ENCODE measurements at places on chromosomes 3 and 15.

DNA sequence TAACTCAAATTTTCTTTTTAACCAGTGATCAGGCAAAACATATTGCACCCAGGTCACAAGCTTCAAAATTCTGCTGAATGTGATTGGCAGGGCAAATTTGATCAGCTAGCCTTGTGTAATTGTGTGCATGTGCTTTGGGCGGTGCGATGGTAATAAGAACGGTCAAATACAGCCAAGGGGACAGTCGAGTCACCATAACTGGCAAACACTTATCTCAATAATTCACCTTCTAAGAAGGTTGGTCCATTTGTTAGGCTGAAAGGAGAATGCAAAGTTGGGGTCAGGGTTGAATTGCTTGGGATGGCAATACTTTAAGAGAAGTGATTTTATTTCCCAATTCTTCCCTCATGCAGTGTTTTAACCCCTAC lies 302.4 kb upstream of the PDZRN3 start:
- no peak for DNase-seq

- DNase-seq, result no peak
These were observed 10.1 kb downstream of the CRTC3 start for GRCh38 chr15:90539789-90540188.

- peak; percentile 19 for DNase-seq
These were observed 162.4 kb upstream of the CGNL1 start for GRCh38 chr15:57213862-57214261.

GRCh38 chr3:124157748-124158147 lies 165.8 kb upstream of the ROPN1 start:
- no peak for DNase-seq

DNA sequence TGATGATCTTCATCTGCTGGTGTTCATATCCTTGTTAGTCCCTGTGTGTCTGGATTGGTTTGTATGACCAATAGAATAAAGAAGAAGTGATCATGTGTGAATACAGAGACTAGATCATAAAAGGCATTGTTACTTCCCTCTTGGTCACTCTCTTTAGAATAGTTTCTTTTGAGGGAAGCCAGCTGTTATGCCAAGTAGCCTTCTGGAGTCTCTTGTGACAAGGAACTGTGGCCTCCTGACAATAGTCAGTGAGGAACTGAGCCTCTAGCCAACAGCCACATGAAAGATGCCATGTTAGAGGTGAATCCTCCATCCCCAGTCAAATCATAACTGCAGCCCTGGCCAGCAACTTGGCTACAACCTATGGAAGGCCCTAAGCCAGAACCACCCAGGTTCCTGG lies 63.0 kb upstream of the SMAD3 start:
- no peak for DNase-seq

DNA sequence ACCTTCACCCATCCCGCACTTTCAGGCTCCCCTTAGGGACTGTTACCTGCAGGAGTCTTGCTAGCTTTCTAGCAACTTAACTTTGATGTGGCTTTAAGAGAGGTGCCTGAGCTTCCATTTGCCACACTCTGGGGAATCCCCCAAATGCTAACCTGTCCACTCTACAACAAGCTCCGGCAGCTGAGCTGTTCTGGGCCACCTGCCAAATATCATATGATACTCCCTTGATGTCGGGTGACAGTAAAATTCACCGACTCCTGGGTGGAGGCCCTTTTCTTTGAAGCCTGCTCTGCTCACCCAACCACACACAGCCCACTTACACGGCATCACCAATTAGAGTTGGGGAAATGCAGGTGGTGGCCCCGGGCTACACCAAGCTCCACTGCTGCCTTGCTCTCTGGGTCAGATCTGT lies 38.0 kb upstream of the XCR1 start:
- DNase-seq, result no peak

GRCh38 chr15:93973287-93973686 lies 258.1 kb upstream of the MCTP2 start:
- DNase-seq, result no peak

- no peak for DNase-seq
These were observed 476.6 kb upstream of the ROBO1 start for GRCh38 chr3:80244390-80244789.

DNA sequence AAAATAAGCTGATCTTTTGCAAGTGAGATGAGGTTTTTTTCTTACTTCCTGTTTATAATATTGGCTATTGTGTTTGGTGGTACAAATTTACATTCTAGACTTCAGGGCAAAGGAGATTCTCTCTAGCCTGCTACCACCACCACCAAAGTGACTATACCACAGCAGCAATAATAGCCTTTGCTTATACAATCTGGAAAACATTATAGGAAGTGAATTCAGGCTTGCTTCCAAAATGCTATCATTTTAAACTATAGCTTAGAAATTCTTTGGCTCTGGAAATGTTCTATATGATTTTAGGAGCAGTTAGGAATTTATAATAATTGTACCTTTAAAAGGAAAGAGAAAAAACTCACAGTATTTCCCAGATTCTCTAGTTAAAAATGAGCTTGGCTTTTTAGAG lies 94.4 kb downstream of the TFG start:
- no peak for DNase-seq

DNA sequence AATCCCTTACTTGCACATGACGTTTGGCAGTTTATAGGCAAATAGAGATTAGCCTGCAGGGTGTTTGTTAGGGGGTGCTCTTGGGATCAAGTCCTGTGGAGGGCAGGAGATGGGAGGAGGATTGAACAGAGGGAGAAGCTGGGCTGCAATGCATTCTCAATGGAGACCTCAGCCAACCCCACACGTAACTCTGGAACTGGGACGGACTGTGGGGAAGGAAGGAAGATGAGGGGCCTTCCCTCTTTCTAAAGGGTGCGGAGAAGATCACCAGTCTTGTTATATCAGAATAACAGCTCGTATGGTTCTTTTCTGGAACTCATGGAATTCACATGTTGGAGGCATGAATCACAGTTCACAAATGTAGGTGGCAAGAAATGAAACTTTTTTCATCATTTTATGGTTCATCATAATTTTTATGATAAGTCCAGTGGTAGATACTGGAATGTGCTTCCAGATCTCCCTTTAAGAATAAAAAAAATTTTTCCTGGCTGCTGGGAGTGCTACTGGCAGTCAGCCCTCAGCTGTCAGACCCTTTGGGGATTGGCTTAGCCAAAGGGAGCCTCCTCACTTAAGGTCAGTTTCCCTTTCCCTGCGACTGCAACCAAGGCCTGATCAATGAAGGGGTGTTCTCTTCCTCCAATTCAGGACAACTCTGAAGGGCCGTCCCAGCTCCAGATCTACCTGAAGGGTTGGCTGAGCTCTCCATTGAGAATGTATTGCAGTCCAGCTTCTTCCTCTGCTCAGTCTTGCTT lies 20.5 kb upstream of the LYZL4 start:
- DNase-seq, result no peak

- DNase-seq, result no peak
These were observed 23.5 kb upstream of the LRRFIP2 start for GRCh38 chr3:37197810-37198371.

GRCh38 chr15:100958326-100959065 lies 39.3 kb downstream of the LRRK1 start:
- no peak for DNase-seq

GRCh38 chr15:25706176-25706955 lies 156.8 kb downstream of the ATP10A start:
- DNase-seq, result no peak

DNA sequence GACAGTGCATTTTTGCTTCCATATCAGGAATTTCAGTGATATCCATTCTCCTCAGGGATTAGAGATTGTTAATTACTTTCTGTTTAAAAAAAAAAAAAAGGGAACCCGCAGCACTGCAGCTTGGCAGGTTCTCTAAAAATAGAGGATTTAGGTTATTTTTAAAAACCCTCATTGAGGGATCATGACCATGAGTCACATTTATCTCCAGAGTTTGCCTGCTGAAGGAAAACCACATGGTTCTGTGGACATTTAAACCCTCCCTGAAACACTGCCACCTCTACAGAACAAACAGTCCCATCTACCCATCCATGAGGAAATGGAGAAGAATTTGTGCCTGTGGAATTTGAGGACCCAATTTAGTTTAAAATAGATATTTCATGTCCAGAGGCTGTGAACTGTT lies 66.2 kb upstream of the UBE2E1 start:
- DNase-seq, result no peak

- no peak for DNase-seq
These were observed 158.0 kb downstream of the CDIN1 start for GRCh38 chr15:36737430-36737891.

DNA sequence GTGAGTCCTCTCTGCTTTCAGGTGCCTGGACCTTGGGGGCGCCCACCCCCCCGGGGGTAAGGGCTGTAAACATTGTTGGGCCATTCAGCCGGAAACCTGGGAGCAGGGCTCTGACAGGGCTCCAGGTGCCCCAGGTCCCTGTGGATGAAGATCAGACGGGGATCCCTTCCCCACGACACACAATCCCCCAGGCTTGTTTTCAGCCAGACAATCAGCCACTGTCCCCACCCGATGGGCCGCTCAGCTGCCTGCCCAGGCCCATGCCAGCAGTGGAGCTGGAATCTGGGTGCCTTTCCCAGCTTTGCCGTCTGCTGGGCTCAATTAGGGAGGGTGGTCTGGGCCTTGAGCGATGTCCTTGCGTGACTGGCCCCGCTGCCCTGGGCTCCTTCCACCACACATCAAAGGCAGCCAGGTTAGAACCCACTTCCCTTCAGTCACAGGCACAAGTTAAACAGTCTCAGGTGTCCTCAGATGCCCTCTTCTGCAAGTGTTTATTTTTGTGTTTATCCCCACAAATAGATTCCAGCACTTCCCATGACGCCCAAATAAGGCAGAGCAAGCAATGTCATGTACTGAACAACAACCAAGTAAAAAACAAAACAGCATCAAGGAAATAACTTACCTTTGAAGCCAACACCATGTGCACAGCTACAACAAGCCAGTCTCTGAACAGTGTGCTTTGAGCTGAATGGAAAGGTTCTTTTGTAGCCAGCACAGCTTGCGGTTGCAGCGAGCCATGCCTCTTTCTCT lies 77.0 kb upstream of the ALDH1A3 start:
- DNase-seq, result no peak

DNA sequence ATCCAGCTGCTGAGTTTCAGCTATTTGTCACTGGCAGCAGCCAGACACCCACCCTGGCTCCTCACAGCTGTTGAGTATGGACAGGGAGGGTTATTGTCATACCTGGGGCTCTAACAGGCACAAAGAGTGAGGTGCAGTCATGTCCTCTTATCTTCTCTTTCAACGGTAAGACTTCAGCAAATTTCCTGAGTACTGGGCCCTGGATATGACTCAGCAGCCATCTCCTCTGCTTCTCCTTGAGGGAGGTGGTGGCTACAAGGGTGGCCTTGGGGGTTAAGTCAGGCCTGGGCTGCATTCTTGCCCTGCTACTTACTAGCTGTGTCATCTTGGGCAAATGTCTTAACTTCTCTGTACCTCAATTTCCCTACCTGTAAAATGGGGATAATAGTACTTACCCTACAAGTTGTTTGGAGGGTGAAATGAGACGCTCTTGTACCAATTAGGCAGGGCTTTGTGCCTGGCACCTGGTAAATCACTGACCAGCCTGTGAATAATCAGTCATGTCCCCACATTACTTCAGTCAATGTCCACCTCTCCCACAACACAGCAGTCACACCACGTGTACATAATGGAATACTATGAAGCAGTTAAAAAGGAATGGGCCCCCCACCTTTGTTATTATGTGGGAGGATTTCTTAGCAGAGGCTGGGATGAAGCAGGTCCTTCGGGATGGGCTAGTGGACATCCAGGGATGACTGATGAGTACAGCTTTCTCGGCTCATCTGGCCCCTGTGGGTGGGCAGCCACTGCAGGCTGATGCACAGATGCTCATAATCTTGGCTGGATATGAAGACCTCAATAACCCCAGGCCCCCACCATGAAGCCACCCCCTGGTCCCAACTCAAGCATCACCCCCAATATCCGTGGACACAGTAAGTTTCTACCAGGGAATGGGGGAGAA lies 528.8 kb downstream of the SHQ1 start:
- DNase-seq, result peak; percentile 58

GRCh38 chr3:115359536-115359935 lies 212.4 kb upstream of the ZBTB20 start:
- no peak for DNase-seq

DNA sequence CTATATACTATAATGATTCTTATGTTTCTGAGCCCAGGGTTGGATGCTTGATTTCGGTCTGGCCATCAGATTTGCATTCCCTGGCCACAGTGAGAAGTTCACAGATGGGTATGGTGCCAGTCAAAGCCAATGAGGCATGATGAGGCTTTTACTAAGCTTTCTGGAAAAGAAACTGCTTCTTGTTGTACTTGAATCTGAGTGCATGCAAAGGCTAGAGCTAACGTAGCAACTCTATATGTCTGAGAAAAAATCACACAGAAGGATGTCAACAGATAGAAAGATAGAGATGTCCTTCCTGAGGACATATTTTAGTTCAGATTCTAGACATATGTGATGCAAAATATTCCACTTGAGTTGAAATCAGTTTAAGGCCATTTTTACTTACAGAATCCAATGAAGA lies 608.1 kb downstream of the ROBO1 start:
- DNase-seq, result no peak

- no peak for DNase-seq
These were observed 174.0 kb upstream of the TPM1 start for GRCh38 chr15:62868507-62868906.

DNA sequence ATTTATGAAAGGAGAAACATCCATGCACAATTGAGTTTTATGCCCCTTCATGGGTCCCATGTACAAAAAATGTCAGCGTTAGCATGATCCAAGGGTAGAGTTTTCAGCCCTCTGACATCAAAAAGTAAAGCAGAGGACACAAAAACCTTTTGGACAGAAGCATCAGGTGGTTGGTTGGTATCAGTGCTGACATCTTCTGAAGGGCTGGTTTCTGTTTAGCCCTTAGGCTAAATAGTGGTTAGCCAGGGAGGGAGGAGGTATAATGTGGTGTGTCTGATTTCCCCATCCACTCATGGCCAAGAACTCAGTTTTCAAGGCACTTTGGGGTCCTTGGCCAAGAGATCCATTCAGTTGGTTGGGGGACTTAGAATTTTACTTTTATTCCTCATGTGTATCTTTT lies 16.5 kb downstream of the CCDC66 start:
- no peak for DNase-seq

DNA sequence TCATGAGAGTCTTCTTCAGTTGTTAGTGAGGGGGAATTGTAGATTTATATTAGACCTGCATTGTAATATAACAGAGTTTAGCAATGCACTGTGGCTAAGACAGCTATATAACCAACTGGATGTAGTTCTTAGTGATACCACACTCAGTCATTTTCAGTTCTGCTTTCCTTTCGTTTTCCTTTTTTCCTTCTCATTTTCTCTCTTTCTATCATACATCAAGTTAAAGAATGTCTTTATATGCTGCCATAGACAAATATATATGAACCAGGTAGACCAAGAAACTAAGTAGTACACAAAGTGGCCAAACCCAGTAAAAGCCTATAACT lies 43.7 kb upstream of the CD47 start:
- no peak for DNase-seq

DNA sequence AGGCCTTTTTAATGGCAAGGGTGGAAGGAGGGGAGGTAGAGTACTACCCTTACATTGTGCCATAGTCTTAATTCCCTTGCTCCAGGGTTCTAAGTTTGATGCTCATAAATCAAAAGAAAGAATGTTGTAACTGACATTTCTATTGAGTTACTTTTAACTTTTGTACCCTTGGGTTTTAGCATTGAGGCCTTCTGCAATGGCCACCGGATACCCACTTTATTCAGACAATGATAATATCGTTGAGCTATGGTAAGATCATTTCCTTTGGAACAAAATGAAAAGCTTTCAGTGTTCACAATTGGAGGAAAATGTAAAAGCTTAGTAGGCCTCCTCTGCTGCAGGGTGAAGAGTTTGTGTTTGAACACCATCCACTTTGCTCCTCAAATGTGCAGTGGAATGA lies 16.8 kb downstream of the CGNL1 start:
- no peak for DNase-seq

GRCh38 chr3:106299300-106300098 lies 430.7 kb upstream of the CBLB start:
- DNase-seq, result no peak

GRCh38 chr3:50324351-50325112 lies 2.0 kb upstream of the HYAL2 start:
- peak; percentile 71 for DNase-seq

All from hematopoietic multipotent progenitor cell treated with erythropoietin and hydrocortisone succinate and interleukin-3 and kit ligand, for 15 days (in vitro differentiated cells).